IPS DF 6.9 (cell line): ENCODE measurements at places on chromosomes 5 and 9.

- no peak for DNase-seq
Observed at GRCh38 chr9:121645003-121645402, 6.4 kb upstream of the DAB2IP start.

DNA sequence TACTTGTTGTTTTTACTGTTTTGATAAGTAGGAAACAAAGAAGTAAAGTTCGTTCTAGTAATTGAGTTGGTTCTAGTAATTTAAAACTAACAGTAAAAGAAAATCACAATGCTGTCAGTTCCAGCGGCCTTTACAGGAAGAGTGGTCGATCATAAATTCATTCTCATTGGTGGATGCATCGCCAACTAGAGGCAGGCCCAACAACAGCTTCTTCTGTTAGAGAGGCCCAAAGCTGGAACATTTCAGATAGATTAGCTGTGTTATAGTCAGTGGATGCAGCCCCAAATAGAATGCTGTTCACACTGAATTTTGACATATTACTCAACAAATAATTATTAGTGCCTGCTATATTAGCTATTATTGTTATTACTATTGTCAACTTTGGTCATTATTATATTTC is 80.8 kb downstream of the ARRDC3 start:
- DNase-seq = no peak

- no peak for DNase-seq
Observed at GRCh38 chr5:31886206-31886605, 247.3 kb downstream of the PDZD2 start.

- no peak for DNase-seq
Observed at GRCh38 chr5:24609706-24610105, 35.1 kb downstream of the CDH10 start.

- no peak for DNase-seq
Observed at GRCh38 chr5:135228222-135228621, 170.8 kb downstream of the MACROH2A1 start.

GRCh38 chr5:134567641-134568336 is 42.3 kb downstream of the JADE2 start:
- DNase-seq = no peak

GRCh38 chr9:7967093-7967827 is 167.7 kb upstream of the DMAC1 start:
- DNase-seq = no peak

DNA sequence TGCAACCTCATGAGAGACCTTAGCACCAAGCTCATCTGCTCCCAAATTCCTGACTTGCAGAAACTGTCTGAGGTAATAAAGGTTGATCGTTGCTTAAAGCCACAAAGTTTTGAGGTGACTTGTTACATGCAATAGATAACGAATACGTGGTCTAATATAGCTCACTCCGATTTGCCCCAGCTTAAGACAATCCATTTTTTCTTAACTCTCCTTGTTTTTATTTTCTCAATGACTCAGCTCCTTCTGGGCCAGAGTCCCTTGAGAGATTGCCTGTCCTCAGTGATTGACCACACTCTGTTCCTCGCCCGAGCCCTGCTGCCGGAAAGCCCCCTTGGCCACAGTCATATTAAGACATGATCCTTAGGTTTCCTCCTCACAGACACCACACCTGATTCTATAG is 63.7 kb upstream of the FANCC start:
- DNase-seq = no peak

- DNase-seq = no peak
Observed at GRCh38 chr5:179732918-179733771, 523 bp downstream of the MAML1 start.

DNA sequence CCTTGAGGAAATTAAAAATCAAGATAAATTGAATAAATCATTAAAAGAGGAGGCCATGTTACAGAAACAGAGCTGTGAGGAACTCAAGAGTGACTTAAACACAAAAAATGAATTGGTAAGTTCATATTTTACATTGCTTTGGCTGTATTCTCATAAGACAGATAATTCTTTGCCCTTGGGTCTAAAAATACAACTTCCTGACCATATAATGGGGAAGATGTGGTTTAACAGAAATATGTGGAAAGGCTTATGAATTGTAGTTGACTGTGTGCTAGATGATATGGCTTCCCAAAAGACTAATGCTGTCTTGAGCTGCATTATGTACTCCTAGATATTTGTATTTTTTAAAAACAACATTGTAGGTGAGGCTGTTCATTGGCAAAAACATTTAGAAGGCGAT is 33.1 kb downstream of the CNTRL start:
- DNase-seq = no peak

DNA sequence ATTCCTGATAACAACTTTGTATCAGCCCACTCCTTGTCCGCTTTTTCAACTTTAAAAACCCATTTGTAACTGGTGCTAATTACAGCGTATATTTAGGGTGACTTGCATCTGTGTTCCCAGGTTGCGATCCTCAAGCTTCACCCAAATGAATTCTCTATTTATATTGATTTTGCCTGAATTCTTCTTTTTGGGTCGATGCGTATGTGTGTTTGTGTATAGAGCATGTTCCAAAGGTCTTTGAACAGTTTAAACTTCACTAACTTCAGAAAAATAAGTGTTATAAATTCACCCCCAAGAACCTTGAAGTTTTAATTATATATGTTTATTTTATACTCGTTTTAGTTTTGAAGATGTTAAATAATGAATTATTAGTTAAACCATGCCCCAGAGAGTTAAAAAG is 16.1 kb upstream of the SPATA31D4 start:
- no peak for DNase-seq

- DNase-seq = no peak
Observed at GRCh38 chr9:86945728-86946200, 1.5 kb downstream of the GAS1 start.

DNA sequence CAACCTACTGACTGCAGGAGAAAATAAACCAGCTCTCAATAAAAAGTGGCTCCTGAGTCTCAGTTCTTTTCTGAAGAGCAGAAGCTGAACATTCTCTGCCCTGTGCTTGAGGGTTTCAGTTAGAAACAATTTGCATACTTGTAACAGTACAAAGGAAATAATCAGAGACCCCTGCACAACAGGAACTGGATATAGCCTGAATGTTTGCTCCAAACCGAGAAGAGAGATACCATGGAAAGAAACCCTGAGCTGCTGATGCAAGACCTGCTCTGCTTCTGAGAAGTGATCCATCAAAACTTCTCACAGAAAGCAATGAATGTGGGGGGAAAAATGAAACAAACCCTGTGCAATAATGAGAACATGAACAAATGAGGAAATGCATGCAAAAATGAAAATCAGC is 592.9 kb downstream of the SEMA5A start:
- no peak for DNase-seq

DNA sequence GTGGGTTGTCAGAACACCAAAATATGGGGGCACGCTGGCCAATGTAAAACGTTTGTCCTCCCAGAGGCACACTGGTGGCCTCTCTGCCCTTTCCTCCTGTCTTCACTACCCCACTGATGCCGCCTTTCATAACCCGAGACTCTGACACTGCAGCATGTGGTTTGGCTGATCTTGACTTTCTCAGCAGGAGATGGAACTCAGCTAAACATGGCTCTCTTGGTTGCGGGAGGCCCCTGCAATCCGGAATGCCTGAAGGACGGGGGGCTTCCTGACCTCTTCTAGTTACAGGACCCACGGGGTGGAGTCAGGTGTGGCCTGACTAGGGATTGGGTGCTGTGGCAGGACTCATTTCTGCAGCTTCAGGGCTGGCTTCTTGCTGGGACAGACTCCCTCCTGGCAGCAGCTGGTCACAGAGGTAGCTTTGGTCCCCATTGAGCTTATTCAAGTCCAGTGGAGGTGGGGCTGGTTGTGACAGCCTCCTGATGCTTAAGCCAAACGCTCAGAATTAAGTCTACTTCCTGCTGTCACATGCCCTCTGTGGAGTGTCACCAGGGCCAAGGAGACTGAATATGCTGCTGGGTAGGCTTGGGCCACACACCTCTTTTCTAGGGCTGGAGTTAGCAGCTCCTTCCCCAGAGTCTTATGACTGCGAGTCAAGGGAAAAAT is 44.2 kb downstream of the NXNL2 start:
- no peak for DNase-seq

DNA sequence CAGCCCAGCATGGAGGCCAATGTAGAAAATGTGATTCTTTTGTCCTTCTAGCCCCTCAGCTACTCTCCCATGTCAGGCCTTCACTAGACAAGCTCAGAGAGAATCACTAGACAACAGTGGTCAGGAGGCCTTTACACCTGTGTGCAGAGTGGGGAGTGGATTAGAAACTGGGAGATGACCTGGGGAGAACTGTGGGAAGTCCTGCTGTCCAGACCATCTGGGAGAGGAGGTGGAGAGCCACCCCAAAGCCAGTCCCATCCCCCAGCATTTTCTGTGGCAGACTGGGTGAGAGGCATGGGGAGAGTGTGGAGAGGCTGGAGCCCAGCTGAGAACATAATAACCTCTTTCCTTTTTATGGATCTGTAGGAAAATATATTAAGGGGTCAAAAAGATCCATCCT is 452.0 kb upstream of the DMAC1 start:
- no peak for DNase-seq

- no peak for DNase-seq
Observed at GRCh38 chr9:15423231-15423985, 732 bp downstream of the SNAPC3 start.
